ENCODE measurements at places on chromosomes 3 and 15.

- DNase-seq = no peak
Observed at GRCh38 chr3:104126864-104127553, 1239.7 kb upstream of the ALCAM start.

DNA sequence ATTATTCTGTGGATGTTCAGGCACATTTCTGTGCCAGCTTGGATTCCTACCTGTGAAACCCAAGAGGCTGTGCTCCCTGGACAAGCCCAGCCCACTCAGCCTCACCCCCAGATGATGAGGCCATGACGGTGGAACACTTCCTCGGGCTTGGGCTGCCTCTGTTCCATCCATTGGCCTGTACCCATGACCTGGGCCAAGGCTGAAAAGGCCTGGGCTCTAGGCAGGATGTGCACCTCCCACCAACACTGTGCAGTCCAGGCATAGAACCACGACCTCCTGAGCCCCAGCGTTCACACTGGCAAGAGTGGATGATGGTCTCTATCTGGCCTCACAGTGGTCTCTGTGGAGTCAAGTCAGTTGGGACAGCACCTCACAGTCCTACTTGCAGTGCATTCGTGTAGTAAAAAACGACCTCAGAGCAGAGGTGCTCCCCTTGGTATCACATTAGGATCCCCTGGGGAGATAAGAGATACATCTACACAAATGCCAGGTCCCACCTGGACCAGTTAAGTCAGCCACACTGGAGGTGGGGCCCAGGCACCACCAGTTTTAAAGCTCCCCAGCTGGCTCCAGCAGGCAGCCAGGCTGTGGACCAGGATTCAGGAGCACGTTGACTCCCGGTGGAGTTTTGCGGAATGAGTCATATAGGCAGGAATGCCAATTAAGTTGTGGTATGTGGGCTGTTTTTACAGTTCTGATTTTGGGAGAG lies 39.0 kb upstream of the IGF1R start:
- DNase-seq = no peak

DNA sequence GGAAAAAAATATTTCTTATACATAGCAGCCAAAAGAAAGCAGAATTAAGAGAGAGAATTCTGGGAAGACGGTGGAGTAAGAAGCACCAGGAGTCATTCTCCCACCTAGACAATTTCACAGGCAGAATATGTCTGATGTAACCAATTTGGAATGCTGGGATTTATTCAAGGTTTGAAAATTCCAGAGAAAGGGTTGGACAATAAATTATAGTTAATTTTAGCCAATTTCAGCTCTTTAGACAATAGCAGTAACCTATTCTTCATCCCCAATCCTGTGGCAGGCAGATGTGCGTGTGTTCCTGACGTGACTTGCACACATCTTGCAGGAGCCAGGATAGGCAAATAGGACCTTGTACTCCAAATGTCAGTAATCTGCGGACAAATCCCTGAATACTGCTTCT lies 541.0 kb upstream of the NAALADL2 start:
- no peak for DNase-seq

DNA sequence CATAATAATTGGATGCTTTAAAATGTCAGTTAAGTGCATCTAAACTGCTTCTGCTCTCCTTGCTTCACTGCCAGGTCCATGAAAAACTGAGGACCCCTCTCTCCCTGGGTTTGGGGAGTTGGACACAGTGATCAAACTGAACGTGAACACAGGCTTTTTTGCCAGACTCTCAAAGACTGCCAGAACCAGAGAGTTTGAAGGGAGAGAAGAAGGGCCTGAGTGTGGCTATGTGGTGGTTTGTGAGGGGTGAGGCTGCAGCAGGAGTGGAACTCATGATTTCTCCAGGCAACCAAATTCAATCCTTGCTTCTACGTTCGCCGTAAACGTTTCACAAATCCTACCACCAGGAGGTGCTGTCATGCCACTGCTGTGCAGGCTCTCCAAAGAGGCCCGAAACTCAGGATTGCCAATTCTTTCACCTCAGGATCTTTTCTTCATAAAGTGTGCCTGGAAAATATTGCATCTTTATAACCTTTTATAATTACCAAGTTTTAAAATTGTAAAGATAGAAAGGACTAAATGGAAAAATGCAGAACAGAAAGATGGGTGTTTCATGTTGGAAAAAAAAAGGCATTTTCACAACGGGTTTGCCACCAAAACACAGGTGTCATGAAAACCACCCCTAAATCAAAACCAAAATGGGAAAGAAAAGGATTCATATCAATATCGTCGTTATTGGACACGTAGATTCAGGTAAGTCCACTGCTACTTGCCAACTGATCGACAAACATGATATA lies 19.7 kb downstream of the TM4SF4 start:
- no peak for DNase-seq

- DNase-seq = no peak
Observed at GRCh38 chr3:44862226-44862637, 520 bp downstream of the TMEM42 start.
